Substantia nigra (tissue), 51 donors: ENCODE measurements at places on chromosomes 6 and 20.

- DNase-seq = no peak
Measured at GRCh38 chr6:149054559-149055194, 262.8 kb upstream of the TAB2 start.

- no peak for DNase-seq
Measured at GRCh38 chr20:881051-881782, 34.9 kb downstream of the ANGPT4 start.

DNA sequence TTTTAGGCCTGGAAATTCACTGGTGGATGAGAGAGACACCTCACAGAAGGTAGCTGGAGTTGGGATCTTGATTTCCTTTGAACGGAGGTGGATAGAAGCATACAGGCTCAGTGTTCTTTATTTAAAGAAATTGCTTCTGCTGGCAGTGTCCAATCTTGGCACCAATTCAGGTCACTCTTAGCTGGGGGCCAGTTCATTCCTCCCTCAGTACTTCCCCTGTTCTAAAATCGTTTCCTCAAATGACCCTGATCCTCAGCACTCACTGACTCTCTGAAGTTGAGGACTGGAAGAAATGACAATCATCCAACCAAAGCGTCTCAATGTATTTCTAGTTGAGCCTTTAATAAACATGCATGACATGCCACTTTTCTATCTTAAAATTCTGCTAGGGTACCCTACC lies 472.5 kb upstream of the BTBD3 start:
- no peak for DNase-seq

GRCh38 chr6:150145830-150146229 lies 3.0 kb downstream of the PPP1R14C start:
- DNase-seq = no peak

- DNase-seq = no peak
Measured at GRCh38 chr6:63307581-63308246, 12.1 kb downstream of the LGSN start.

GRCh38 chr6:24125980-24126379 lies at the start of gene NRSN1:
Gene NRSN1, plus strand, starts transcription at chr6:24126215. Its CDS starts 8,113 bp downstream, at chr6:24134328.
- DNase-seq = peak; percentile 44

GRCh38 chr6:97102145-97102790 lies 177.7 kb downstream of the KLHL32 start:
- DNase-seq = peak; percentile 12

GRCh38 chr6:74631564-74631963 lies 574.3 kb downstream of the COL12A1 start:
- DNase-seq = no peak

DNA sequence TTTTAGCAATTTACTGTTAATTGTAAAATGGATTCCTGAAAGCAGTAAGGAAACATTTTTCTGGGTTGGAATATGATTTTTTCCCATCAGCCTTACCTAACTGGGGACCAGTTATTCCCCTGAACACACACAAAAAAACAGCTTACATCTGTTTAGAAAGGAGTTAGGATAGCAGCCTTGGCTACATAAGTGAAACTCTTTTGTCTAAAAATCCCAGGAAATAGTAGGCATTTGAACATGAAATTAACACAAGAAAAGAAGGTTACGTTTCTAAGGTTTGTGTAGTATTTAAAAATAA lies 696.2 kb upstream of the MARCKS start:
- no peak for DNase-seq

- DNase-seq = no peak
Measured at GRCh38 chr20:64254156-64254555, 1.4 kb upstream of the PCMTD2 start.

DNA sequence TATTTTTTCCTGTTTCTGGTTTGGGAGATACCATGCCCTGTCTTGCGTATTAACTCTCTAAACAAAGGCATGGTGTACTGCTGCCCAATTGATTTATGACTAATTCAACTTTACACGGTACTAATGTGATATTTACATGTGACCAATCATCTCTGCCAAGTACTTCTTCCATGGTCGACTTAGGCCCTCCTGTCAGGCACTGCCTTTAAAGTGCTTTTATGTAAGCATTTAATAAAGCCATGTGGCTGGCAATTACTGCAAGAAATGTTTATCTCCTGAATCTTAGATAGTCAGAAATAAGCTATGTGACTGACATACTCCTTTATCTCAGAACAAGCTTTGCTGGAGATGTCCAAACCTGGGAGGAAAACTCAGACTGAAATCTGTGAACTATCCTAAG lies 323.4 kb downstream of the BTBD3 start:
- no peak for DNase-seq

GRCh38 chr6:139529420-139529819 lies 155.0 kb upstream of the CITED2 start:
- DNase-seq = no peak

DNA sequence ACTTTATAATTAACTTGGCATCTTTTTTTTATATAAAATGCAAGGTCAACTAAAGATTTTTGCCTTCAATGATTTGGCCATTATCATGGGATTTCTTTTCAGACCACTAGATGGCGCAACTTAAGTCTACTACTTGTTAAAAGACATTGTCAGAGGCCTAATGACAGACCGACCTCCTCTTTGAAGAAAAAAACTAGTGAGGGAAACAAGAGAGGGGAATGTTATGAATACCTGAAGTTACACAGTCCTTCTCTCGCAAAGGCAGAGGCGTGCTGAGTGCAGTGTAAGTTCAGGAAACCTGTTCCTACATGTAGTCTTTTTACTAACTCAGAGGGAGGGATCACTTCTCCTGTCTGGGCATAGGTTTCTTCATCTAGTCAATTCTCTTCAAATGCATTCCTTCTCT lies 9.3 kb downstream of the TRAPPC3L start:
- no peak for DNase-seq

DNA sequence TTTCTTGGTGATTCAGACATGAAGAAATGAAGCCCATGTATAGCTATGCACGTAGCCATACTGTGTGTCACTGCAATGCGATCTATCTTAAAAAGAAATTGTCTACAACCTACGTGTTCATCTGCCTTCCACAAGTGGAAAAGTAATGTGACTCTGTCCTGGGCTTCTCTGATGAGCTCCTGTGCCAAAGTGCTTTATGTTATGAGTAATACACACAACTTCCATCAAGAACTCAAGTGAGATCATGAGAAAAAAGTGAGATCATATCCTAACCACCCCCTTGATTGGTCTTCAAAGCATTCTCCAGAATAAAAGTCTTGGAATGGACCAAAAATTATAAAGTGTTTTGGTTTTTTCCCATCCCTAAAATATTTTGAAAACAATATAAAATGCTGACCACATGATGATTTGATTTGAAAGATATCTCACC lies 114.3 kb downstream of the DST start:
- DNase-seq = no peak

GRCh38 chr6:116812051-116812650 lies 16.7 kb downstream of the GPRC6A start:
- DNase-seq = no peak

DNA sequence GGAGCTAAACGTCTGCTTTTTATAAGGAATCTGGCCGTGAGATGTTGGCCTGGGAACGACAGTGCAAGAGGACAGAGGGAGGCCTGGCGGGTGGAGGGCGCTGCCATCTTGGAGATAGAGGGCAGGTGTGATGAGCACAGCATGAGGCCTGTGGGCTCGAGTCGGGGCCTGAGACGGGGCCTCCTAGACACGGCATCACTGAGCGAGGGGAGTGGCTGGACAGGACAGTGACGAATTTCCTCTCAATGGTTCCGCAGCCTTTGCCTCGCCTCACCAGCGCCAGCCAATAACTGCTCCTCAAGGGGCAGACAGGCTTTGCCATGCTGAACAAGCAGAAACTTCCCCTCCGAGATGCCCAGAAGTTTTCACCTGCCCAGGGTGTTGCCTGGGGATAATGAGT lies 376.7 kb downstream of the THBS2 start:
- DNase-seq = no peak

- DNase-seq = no peak
Measured at GRCh38 chr20:64205611-64206026, 41.4 kb downstream of the MYT1 start.

GRCh38 chr6:3426927-3427686 lies 29.7 kb downstream of the SLC22A23 start:
- DNase-seq = no peak

- DNase-seq = no peak
Measured at GRCh38 chr6:56683882-56684281, 41.2 kb upstream of the DST start.

DNA sequence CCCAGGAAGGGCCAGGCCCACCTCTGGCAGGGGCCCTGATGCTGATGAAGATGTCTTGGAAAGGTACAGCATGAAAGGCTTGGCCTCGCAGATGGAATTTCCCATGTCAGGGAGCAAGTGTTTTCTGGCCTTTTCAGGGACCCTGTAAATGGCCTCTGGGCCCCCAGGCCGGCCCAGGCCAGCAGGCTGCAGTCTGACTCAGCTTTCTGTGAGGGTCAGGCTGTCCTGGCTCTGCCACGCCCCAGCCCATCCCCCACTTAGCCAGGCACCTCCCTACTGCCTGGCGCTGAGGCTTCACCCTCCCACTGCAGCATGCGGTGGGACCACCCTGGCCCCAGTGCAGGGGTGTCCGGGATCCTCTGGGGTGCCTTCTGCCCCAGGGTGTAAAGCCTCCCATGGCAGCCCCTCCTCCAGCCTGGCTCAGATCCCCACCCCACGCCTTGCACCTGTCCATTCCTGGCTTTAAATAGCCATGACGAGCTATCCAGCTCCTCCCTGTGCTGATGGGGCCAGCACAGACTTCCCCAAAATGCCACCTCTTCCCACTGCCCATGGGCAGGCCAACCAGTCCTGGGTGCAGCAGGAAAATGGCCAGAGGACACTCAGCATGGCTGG lies 35.6 kb upstream of the GATA5 start:
- DNase-seq = no peak

- DNase-seq = no peak
Measured at GRCh38 chr6:26327450-26328264, 37.3 kb upstream of the BTN3A2 start.

- no peak for DNase-seq
Measured at GRCh38 chr20:34904202-34904621, 27.8 kb downstream of the ACSS2 start.

DNA sequence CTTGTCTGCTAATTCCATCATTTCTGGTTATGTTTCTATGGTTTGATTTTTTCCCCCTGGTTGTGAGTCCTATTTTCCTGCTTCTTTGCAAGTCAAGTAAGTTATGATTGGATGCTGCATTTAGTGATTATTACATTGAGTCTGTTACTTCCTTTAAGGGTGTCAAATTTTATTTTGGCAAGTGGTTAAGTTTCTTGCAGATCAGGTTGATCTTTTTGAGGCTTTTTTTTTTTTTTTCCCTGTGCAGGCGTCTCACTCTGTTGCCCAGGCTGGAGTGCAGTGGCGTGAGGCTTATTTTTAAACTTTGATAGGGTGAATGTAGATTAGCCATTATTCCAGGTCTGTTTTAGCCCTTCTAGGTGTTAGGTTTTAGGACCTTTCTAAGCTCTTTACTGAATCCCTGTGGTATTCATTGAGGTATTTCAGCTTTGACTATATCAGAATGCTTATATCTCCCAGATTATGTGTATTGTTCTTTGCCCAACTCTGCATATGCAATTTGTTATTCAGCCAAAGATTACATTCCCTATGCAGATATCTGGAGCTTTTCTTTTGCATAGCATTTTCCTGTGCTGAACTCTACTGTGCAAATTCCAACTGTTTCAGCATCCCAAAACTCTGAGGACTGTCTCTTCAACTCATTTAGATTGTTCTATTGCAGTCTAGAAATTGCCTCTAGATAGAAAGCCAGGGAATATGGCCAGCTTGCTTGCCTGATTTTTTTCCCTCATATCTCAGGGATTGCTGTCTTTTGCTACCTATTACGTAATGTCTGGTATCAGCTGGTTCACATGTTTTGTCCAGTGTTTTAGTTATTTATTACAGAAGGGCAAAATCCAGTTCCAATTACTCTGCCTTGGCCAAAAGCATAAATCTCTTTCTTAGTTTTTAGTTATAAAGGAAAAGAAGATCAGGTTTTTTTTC lies 113.3 kb downstream of the AFG1L start:
- DNase-seq = no peak

DNA sequence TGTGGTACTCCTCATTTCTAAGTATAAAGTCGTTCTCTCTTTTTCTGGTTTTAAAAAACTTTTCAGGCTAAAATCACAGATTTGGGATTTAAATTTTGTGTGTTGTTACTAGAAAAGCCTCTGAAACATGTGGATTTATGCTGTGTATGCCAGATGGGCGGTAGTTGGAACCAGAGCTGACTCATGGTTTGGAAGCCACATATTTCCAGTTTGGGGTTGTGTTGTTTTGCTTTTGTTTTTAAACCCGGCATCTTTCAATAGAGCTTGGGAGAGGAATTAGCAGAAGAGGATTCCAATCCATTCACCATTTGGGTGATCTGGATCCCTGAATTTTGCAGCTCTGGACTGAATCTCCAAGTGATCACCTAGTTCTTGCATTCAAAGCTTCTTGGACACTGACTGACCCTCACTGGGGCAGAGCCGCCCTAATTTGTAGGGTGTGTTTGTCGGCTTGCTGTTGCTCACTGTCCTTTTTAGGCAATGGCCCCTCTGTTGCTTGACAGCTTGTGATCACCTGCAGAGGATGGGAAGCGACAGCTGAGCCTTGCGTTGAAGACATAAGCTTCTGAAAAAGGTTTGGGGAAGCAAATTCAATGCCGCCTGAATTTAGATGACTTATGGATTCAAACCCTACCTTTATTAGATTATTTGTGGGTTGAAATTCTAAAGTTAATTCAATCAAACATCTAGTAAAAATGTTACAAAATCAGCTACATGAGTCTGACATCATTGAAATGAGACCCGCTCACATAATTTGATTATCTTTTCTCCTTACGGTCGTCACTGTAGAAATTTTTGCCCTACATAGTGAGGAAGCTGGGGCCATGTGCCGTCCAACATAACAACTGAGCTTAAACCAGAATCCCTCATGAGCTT lies 79.9 kb upstream of the CD83 start:
- DNase-seq = no peak
